ENCODE measurements at places on chromosomes 2 and 18. TPM values are rescaled to one million over a fixed set of nuclear protein-coding genes. Genes with fewer than 3 reads are reported as not detected.

IL36A gene
- not detected for polyA plus RNA-seq

DNA sequence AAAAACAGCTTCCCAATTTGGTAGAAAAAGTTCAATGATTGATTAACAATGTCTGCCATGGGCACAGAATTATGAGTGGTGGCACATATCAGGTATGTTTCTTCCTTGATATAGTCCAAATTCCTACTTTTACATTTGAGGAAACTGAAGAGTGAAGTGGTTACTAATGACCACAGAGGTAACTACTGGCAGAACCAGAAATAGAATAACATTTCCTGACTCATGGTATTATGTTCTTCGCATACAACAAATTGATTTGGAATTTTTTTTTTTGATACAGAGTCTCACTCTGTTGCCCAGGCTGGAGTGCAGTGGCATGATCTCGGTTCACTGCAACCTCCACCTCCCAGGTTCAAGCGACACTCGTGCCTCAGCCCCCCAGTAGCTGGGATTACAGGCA, 6.0 kb upstream of the NFE2L2 start:
- DNase-seq, result no peak

- DNase-seq, result no peak
Observed at GRCh38 chr2:240922245-240922981, 16.3 kb downstream of the CROCC2 start.

GRCh38 chr2:217452928-217453327, 549.9 kb downstream of the TNS1 start:
- no peak for DNase-seq

- DNase-seq, result no peak
Observed at GRCh38 chr2:78353168-78353567, 672.3 kb upstream of the REG3G start.
